Non-pigmented ciliary epithelial cell (primary cell): ENCODE measurements at places on chromosomes 1 and 21.

DNA sequence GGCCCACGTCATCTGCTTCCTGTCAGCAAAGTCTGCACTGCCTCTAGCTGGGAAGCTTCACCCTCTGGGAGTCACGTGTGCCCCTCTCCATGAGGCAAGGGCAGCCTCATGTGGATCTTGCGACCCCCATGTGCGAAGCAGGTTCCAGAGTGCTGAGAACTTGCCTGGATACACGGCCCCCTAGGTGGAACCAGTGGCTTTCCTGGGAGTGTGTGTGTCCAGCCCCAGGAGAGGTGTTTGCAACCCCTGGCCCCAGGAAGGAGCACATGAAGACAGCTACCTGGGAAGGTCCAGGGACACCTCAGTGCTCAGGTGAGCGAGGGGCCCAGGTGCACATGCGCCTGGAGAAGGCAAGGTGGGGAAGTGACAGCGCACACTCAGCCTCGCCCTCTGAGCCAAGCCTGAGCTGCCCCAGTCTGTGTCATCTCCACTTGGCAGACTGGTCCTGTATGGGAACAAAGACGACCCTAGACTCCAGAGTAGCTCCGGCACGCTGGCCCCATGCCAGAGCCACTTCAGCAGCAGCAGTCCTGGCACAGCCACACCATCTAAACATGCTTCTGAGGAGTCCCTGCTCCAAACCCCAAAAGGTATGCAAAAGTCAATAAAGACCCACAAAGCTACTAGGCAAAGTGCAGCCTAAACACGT is 8.9 kb downstream of the LSS start:
- no peak for DNase-seq

DNA sequence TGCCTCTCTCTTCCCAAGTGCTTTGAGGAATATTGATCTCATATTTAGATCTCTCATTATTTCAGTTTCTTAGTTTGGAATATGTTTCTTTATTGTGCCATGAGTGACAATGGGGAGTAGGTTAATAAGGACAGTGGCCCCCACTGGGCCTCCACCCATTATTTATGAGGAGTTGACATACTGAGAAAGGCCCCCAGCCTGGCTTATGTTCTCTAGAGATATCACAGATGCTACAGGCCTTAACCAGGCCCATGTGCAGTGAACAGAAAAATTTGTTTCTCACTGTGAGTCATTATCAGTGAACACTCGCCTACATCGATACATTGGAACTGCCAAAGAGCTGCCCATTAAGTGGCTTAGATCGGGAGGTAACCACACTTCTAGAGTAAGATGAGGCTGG is 35.7 kb upstream of the SYT6 start:
- DNase-seq, result no peak

DNA sequence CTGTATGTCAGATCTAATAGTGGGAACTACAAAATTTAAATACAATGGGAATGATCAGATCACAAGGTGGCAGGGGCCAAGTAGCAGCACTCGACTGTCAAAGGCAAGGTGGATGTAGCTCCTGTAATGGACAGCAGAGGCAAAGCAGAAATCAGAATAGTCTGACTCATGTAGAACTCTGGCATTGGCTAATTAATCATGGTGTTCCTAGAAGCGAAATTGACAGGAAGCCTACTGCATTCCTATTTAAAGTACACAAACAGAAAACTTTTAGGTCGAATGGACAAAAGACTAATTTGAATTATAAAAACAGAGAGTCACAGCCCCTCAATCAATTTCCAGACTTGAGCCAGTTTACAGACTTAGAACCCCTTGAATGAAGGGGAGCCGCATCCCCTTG is 17.4 kb upstream of the IL12RB2 start:
- no peak for DNase-seq

- no peak for DNase-seq
Observed at GRCh38 chr1:205451202-205451601, 4.6 kb downstream of the BLACAT1 start.

GRCh38 chr1:93537924-93538323 is 90.0 kb downstream of the FNBP1L start:
- no peak for DNase-seq

DNA sequence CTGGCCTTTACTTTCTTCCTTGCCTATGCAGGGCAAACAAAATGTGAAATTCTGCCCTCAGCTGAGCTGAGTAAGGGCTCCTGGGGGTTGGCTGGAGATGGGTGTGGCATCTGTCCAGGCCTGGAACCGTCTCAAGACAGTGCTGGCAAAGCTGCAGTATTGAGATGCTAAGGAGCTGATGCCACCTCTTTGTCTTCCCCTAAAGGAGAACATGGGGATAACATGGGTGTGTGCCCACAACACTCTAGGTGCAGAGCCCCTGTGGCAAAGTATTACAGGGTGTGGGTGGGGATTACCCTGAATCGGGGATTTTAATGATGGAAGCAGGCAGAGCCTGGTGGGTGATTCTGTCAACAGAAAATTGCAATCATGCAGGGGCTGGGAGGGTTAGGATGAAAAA is 2.5 kb upstream of the ST3GAL3 start:
- no peak for DNase-seq
